ENCODE measurements at places on chromosomes 12 and 14.

- DNase-seq: no peak
These were observed 13.0 kb upstream of the LBHD2 start for GRCh38 chr14:103070971-103071542.

DNA sequence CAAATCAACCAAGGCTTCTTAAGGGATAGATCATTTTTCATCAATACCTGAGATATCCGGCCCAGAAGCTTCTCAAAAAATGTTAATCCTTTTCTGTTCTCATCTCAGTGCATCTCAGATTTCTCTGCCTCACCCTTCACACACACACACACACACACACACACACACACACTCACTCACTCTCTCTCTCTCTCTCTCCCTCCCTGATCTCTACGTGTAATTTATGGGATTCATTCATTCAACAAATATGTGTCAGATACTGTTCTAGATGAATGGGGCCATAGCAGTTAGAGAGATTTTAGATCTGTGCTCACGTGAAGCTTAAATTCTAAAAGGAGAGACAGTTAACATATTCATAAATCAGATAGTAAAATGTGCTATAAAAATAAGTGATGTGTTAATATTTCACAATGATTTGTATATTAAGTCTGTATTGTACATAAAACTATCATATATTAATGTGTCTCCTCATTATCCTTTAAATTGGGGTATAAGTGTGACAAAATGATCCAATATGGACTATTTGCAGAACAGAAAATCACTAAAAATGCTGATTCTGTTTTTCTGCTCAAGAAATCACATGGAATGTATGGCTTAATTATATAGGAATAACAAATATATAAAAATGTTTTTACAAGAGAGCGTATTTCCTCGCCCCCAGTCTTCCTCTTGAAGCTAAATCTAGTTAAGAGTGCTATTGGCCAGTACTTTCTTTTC, 7.3 kb upstream of the FRMD6 start:
- no peak for DNase-seq

DNA sequence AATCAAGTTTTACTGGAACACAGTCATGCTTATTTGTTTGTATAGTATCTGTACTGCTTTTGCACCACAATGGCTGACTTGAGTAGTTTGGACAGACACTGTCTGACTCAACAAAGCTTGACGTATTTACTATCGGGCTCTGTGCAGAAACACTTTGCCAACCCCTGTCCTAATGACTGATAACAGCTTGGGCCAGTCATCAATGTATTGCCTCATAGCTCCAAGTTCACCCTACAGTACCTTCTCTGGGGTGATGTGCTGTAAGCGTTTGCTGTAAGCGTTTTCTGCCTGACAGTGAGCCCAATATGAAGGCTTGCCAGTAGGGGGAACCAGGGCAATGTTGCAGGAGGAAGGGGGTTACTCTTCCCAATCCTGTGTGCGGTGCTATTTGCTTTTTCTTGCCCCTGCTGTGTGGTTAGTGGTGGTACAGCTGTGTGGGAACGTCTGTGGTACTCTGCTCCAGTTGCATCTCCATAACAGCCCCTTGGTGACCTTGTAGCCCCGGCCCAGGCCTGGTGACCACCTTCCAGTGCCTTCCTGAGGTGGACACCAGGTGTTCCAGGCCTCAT, 5.4 kb upstream of the CCDC177 start:
- DNase-seq: peak; percentile 53

GRCh38 chr12:13588574-13588973, 392.0 kb downstream of the EMP1 start:
- no peak for DNase-seq

- no peak for DNase-seq
These were observed 1731.5 kb upstream of the FLRT2 start for GRCh38 chr14:83798421-83798820.

DNA sequence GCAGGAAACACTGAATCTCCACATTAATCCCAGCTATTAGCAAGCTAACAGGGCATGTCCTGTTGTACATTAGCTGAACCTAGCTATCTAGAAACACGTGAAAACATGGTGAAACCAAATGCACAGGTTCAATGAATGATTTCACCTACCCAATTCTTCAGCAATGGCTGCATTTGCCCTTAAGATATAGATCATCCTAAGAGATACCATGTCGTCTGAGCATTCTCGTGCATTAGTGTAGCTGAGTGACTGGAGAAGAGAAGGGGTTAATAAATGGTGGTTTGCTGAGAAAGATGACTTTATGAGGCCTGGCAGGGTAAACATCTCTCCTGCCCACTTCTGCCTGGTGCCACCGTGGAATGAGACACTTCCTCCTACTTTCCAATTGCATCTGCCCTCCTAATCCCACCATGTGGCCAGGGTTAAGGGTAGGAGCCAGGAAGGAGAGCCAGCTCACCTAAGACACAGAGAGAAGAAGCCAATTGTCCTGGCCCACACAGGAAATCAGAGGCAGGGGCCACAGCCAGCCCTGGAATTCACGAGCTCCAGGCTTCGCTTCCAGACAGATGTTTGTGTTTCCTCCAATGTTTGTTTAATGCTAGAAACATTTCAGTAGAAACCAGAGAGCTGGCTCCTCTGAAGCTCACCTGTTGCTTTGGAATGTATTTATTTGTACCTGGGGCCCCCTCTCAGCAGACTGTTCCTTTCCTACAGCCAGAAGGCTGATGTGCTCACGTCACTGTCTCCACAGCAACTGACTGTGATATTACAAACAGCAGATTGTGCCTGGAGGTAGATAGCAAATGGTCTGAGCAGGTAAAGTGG, 126.0 kb upstream of the PARP11 start:
- peak; percentile 49 for DNase-seq

DNA sequence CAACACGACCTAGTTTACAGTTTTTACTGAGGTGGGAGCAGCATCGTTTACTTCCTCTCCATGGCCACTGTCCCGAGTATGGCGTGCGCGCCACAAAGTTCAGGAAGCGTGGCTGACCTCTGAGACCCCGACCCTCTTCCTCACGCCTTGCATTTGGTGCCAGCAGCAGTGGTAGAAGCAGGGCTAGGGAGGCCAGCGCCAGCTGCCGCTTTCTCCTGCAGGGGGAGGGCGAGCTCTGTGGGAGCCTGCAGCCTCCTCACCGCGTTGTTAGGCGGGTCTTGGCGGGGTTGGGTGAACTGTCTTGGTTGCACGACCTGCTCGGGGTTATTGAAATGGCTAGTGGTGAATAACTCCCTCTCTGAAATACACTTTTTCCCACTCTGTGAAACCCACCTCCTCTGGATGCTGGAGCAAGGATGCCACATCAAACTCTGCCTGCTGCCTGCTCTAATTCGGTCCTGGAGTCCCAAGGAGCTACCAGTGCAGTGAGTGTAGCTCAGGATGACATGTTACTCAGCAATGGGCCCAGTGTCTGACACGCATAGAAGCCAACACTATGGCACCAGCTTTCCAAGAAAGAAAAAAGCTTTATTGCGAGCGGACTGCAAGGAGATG, 22.3 kb upstream of the TDRD9 start:
- no peak for DNase-seq

- DNase-seq: no peak
These were observed 53.3 kb downstream of the SMIM41 start for GRCh38 chr12:52132754-52133161.

DNA sequence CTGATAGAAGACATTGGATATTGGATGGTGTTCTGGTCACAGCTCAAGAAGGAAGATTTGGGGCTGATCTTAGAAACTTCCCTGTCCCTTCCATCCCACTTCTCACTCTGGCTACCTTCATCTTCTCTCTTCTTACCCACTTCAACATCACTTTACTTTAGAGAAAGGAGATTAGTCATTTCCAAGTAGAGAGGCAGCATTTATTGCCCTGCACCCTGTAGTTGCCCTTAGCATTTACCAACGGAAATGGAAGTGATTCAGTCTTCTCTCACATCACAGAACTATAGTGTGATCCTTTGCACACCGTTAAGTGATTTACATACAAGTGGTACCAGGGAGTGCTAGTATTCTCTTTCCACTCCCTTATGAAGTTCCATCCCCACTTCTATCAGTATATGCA, 52.4 kb downstream of the PHLDA1 start:
- peak; percentile 33 for DNase-seq

GRCh38 chr14:22390824-22391461, 198.1 kb downstream of the DAD1 start:
- DNase-seq: peak; percentile 78

GRCh38 chr12:96069511-96070231, 34.3 kb upstream of the LTA4H start:
- no peak for DNase-seq

- no peak for DNase-seq
These were observed 70.5 kb upstream of the TRIM9 start for GRCh38 chr14:51165415-51165814.

DNA sequence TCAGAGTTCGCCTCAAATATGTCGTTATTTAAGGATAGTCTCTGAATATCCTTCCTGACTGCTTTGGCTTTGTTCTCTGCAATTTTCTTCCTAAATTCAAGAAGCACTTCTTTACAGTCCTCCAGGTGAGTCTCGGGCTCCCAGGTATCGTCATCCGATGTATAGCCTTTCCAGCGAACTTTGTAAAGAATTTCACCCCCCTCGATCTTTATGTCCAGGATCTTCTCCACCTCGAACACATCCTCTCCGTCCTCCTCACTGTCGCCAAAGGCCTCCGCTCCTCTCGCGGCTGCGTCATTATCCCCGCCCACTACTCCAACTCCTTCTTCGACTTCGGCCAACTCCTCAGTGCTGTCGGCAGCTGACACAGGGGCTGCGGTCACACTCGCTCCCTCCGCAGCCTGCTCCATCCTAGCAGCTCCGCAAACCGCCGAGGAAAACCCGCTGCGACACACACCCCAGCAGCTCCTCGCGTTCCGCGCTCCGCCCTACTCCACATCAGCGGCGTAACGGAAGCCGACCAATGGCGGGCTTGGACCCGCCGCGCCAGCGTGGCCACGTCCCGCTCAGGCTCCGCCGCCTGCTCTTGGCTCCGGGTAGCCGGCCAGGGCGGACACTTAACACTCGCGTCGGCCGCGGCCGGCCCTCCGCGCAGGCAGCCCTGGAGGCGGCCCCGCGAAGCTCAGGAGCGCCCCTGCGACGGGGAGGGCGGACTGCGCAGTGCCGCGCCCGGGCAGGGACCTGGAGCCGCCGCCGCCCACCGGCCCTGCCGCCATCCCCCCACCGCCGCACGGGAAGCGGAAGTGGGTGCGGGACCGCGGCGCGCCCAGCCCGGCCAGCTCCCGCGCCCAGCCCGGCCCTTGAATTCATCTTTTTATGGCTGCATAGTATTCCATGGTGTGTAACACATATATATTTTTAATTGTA, 4.1 kb downstream of the CD163L1 start:
- peak; percentile 18 for DNase-seq

- DNase-seq: peak; percentile 86
These were observed 18.7 kb upstream of the CTDSP2 start for GRCh38 chr12:57865084-57865751.

GRCh38 chr14:68359837-68360552, 432.9 kb downstream of the ZFP36L1 start:
- peak; percentile 34 for DNase-seq

DNA sequence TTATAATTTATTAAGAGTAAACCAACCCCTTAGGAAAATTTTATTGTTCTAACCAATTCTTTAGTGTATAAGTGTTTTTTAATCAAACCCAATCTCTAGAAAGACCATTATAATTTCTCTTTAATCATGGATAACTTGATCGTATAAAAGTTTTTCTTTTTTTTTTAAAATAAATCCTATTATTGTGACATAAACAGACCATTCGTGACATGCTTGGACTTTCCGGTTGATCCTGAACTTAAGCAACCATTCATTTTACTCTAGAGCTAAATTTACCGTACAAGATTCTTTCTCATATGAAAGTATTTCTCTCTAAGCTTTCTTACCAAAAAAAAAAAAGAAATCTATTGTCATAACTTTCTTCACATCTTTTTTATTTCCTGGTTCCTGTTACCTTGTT, 32.6 kb upstream of the SLC38A4 start:
- DNase-seq: no peak

DNA sequence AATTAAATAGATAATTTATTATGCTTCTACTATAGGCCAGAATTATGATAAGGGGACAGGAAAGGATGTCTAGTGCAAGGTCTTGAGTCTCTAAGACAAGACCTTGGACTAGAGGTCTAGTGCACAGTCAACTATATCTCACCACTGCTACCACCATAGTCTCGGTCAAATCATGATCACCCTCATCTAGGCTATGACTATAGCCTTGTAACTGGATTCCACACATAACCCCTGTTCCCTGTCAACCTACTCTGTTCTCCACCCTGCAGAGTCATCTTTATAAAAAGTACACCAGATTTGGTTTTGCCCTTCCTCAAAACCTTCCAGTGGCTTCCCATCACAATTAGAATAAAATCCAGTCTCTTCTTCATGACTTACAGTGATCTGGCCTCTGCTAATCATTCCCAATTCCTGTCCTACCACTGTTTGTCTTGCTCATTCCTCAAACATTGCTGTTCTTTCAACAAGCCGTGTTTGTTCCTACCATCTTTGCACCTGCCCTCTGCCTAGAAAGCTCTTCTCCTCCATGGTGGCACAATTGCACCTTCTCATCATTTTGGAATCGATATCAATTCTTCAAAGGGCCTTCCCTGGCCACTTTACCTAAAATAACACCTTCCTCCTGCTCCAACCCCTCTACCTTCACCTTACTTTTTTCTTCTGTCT, 169.4 kb downstream of the FOXN3 start:
- DNase-seq: no peak

- DNase-seq: no peak
These were observed 43.0 kb upstream of the GLIPR1 start for GRCh38 chr12:75437564-75437963.

- DNase-seq: no peak
These were observed 788 bp upstream of the NGDN start for GRCh38 chr14:23468704-23469126.

DNA sequence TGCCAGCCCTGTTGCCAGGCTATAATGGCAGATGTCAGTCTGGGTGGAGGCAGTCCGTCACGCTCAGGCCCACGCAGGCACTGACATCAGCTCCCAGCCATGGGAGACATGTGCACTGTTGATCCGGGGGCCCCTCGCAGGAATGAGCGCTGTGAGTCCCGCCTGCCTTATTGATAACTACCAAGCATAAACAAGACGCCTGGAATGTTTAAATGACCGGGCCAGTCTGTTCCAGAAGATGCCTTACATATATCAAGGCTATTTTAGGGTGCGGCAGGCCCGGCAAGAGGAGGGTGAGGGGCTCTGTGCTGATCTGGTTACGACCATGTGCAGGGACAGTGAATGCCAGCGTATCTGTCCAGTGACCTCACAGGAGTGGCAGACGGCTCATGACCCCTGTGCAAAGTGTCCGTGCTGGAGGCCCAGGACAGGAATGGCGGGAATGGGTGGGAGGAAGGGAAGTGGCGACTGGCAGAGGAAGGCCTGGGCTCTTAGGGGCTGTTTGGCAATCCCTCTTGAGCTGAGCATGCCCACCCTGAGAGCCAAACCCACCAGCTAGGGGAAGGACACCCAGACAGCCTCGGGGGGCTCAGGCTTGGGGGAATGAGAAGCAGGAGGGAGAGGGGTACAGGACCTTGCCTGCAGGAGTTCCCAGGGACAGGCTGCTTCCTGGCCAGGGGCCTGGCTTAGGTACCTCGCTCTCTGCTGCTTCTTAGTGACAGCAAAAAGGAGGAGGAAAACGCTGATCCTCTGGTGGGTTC, 49.3 kb downstream of the DLK1 start:
- DNase-seq: no peak
